ENCODE measurements at places on chromosomes 16 and 17.

GRCh38 chr17:4899341-4900230 lies at the start of gene C17orf107:
C17orf107 (plus strand) TSS chr17:4899536; CDS start chr17:4899763, 227 bp downstream.
- DNase-seq, result peak; percentile 61

DNA sequence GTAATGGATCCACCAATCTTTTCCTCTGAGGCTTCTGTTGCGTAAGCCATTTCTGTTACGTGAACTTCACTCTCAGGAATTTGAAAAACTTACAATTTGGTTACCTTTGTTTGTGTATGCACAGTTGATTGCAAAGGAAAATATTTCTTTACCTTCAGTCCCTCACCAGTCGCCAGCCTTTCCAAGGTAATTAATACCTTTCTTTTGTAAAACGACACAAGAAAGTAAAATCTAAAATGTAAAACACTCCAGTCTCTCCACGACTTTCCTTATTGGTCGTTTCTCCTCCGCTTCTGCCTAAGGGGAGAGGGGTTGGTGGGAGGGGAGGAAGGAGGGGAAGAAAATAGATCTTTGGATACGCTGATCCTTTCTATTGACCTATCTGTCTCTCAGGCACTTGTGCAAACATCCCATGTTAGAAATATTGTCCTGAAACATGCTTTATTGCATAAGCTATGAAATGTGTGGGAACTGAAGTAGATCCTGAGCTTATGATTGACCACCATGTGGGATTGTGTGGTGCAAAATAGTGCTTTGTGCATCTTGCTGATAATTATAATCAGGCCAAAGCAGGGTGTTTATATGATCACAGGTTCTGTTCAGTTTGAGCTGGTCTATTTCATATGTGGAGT lies 32.4 kb upstream of the EFCAB13 start:
- DNase-seq, result no peak

GRCh38 chr17:17303010-17303846 lies at the start of gene NT5M:
NT5M (plus strand) TSS chr17:17303373; CDS start chr17:17303551, 178 bp downstream.
- peak; percentile 80 for DNase-seq

- DNase-seq, result no peak
Observed at GRCh38 chr17:50354198-50354597, 8.3 kb downstream of the XYLT2 start.

DNA sequence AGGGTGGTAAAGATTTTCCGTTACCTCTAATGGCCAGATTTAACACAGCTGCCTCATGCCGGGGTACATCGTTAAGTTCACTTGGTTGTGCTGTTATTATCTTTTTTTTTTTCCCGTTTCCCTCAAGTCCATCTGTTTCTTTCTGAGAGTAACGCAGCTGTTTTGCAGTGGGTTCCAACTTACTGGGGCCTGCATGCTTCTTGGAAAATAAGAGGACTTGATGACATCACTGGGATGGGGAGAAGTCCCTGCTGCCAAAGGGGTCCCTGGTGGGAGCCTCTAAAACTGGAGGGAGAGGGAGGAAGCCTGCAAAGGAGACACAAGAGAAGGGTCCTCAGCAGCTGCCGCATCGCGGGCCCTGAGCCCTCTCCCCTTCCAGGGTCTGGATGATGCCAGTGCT lies 77.8 kb upstream of the NOL11 start:
- DNase-seq, result no peak

GRCh38 chr17:82105882-82106687 lies 8.0 kb upstream of the FASN start:
- peak; percentile 42 for DNase-seq

DNA sequence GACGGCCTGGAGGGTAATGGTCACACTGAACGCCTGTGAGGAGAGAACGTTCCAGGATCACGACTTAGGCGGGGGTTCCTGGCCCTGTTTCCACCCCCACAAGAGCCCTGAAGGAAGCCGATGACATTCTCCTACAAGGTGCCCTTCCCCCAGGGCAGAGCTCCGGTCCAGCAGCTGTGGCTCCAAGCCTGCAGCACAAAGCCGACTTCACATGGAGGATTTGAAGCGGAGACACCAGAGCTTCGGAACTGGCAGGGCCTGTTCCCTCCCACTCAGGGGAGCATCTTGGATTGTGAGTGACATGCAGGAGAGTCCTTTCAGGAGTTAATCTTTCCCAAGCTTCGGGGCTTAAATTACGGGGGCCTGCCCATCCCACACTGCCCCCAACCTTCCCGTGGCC lies 5.0 kb downstream of the FADS6 start:
- no peak for DNase-seq

Measured in ACHN (cell line).